WTC11 (cell line): ENCODE measurements at places on chromosomes 3 and 15. TPM values are rescaled to one million over a fixed set of nuclear protein-coding genes. Genes with fewer than 3 reads are reported as not detected.

The CCDC71 gene
- 29.8 to 32.0 TPM (median 29.8 TPM) in 3 replicates for total RNA-seq

The CFAP100 gene
- 0.41 TPM in 1 of 3 replicates, not detected in the others for total RNA-seq

The GREM1 gene
- total RNA-seq, result 0.59 to 1.4 TPM (median 0.71 TPM) in 3 replicates

The MCTP2 gene
- total RNA-seq, result 7.3 to 7.4 TPM (median 7.4 TPM) in 3 replicates

The PLSCR2 gene
- total RNA-seq, result 0.18 to 0.39 TPM (median 0.23 TPM) in 3 replicates

The TEX55 gene
- not detected in 3 replicates for total RNA-seq

The ALG1L2 gene
- 0.82 to 2.1 TPM (median 0.89 TPM) in 3 replicates for total RNA-seq

The MST1R gene
- total RNA-seq, result 5.1 to 6.2 TPM (median 5.6 TPM) in 3 replicates

DNA sequence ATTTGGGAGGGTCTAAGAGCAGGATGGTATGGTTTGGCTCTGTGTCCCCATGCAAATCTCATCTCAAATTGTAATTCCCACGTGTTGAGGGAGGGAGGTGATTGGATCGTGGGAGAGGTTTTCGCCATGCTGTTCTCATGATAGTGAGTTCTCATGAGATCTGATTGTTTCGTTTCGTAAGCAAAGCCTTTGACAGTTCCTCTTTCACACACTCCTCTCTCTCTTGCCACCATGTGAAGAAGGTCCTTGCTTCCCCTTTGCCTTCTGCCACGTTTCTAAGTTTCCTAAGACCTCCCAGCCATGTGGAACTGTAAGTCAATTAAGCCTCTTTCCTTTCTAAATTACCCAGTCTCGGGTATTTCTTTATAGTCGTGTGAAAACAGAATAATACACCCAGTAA lies 553.7 kb downstream of the TAFA4 start:
- H3K27ac ChIP-seq, result no peak overlapping the region
- no peaks in the 10 kb centered on the region for H3K27me3 ChIP-seq
- peaks cover 39% of the 10 kb centered on the region for H3K36me3 ChIP-seq
- DNase-seq, result no peak
- H3K4me3 ChIP-seq, result no peak overlapping the region

- no peak overlapping the region for H3K27ac ChIP-seq
- no peaks in the 10 kb centered on the region for H3K4me1 ChIP-seq
- H3K4me3 ChIP-seq, result no peak overlapping the region
- peaks cover 4% of the 10 kb centered on the region; the same call in 1 of the 2 replicates for H3K36me3 ChIP-seq
- H3K27me3 ChIP-seq, result no peaks in the 10 kb centered on the region
Measured at GRCh38 chr15:70955151-70955550, 62.5 kb downstream of the LRRC49 start.

DNA sequence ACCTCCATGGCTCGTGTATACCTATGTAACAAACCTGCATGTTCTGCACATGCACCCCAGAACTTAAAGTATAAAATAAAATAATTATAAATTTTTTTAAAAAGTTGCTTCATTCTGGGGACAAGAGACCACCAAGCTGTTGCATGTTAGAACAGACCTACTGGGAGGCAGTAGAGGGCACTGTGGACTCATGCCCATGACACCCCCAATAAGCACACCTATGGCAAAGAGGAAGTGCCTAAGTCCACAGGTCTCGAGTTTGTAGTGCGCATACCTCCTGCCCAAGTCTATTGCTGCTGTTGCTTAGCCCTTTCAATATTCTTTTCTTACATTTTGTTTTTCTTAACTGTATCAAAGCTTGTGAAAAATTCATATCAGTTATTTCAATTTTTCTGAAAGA lies 267.9 kb upstream of the THBS1 start:
- peaks cover 7% of the 10 kb centered on the region for H3K4me1 ChIP-seq
- no peaks in the 10 kb centered on the region for H3K27me3 ChIP-seq
- H3K27ac ChIP-seq, result no peak overlapping the region

- H3K27me3 ChIP-seq, result no peaks in the 10 kb centered on the region
- peaks cover 5% of the 10 kb centered on the region for H3K4me1 ChIP-seq
- no peak for DNase-seq
- no peak overlapping the region for H3K27ac ChIP-seq
Measured at GRCh38 chr3:24368605-24369004, 126.0 kb downstream of the THRB start.

GRCh38 chr15:25175789-25176615 lies 221.2 kb downstream of the SNRPN start:
- DNase-seq, result peak; percentile 1
- peaks cover 12% of the 10 kb centered on the region for H3K27me3 ChIP-seq
- H3K4me1 ChIP-seq, result no peaks in the 10 kb centered on the region
- H3K27ac ChIP-seq, result no peak overlapping the region
- H3K4me3 ChIP-seq, result no peak overlapping the region

DNA sequence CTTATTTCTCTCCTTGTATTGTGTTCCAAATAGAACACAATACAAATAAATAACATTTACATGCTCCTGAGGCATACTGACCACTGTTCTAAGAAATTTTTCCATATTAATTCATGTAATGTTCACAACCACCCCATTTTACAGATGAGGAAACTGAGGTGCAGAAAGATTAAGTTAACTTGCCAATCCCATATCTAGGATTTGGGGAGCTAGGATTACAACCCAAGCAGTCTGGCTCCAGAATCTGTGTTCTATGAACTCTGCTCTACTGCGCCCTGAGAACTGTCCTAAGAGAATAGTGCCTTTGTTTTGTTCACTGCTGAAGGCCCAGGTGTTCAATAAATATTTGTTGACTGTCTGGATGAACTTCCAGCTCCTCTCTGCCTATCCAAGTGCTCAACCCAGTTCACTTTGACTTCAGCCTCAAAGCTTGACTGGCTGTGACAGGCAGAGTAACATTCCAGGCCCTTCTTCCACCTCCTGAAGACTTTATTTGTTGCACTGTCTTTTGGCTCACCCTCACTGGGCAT lies 3.1 kb downstream of the NEK10 start:
- H3K36me3 ChIP-seq, result no peaks in the 10 kb centered on the region
- no peak for DNase-seq
- no peak overlapping the region for H3K27ac ChIP-seq

DNA sequence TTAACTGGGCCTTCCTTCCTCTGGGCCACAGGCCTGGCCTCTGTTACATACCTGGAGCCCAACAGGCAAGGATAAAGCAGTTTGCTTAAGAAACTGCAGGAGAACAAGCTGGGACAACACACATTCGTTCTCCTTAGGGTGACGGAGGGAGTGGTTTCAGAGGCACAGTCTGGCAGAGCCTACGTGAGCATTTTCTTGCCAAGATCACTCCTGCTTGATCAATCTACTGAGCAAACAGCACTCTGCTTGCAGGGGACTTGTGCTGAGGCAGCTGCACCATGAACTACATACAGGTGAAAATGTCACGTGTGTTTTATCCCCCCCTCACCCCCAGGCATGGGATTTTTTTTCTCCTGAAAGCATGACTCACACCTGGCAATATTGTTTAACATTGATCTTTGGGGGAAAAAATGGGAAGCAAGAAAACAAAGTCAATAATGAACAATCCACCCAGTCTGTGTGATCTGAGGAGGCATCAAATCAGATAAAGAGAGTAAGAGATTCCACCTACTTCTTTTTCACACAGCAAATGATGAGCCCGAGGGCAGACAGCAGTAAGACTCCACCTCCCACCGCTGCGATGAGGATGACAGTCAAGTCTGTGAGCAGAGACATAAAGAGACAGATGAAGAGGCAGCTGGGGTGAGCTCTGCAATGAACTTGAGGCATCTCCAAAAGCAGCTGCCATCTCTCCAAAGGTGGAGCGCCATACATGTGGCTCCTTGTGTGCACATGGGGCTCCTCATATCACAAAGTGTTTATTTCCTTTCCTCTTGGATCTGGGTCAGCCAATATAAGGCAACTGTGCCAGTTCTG lies 57.4 kb downstream of the CDCP1 start:
- peaks cover 51% of the 10 kb centered on the region for H3K36me3 ChIP-seq
- H3K4me3 ChIP-seq, result no peak overlapping the region
- H3K27ac ChIP-seq, result no peak overlapping the region
